Hepatocyte (in vitro differentiated cells): ENCODE measurements at places on chromosomes 4 and X. TPM values are rescaled to one million over a fixed set of nuclear protein-coding genes. Genes with fewer than 3 reads are reported as not detected.

DOK7 gene
- total RNA-seq = 0.23 TPM in 1 of 2 replicates, not detected in the other

GRCh38 chrX:140317462-140317861 lies 187.4 kb downstream of the SOX3 start:
- DNase-seq = no peak

DNA sequence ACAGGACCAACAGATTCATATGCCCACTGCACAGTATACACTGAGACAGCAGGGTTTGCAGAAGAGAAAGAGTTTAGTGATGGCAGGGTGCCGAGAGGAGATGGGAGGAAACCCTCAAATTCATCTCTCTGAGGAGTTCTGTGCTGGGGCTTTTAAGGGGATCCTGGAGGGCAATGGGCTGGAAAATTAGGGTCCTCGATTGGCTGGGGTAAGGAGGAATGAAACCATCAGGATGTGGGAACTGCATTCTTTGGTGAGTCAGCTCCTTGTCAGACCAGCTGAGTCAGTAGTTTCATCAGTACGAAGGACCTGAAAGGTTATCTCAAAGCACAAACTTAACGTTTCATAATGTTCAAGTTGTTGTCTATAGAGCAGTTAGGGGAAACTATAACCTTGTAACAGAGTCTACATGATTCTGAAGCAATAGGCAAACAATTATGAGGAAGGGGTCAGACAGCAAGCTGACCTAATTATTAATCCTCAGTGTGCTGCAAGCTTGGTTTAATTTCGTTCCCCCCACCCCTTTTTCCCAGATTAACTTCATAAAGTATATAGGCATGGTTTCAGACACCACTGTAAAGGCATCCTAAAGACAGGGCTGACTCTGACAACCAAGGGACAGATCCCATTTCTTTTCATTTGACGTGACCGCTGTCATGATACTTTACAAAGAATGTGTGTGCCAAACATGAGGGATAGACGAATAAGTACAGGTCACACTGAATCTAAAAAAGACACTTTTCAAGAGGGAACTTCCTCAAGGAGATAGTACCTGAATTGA lies 1.5 kb upstream of the MSMO1 start:
- peak; percentile 68 for DNase-seq

DNA sequence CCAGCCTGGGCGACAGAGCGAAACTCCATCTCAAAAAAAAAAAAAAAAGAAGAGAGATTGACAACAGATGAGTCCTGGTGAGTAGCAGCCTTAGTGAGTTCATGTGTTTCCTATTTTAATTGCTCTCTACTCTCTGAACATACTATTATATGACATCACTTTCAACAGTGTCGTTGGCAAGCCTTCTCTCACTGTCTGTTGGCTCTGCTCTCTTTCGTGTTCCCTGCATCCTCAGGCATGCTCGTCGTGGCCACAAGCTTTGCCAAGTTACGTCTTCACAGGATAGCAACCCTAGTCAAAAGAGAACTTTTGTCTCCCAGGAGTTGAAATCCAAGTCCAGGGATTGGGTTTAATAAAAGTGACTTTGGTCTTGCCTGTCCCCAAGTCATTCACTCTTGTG lies 117.1 kb upstream of the EGFL6 start:
- DNase-seq = no peak

- DNase-seq = no peak
Measured at GRCh38 chrX:148047200-148047599, 66.1 kb downstream of the FMR1NB start.

NMU gene
- total RNA-seq = 7.6 and 20.1 TPM in 2 replicates

TCEANC gene
- 5.4 and 5.5 TPM in 2 replicates for total RNA-seq

- DNase-seq = no peak
Measured at GRCh38 chr4:149699642-149700041, 116.0 kb downstream of the IQCM start.

- no peak for DNase-seq
Measured at GRCh38 chrX:1239681-1240142, 27.3 kb upstream of the CRLF2 start.

SEPTIN6 gene
- total RNA-seq = 24.7 and 31.4 TPM in 2 replicates

- DNase-seq = no peak
Measured at GRCh38 chrX:118551426-118551825, 55.8 kb downstream of the DOCK11 start.

- DNase-seq = peak; percentile 57
Measured at GRCh38 chr4:109432696-109433095, 919 bp upstream of the SEC24B start.

GRCh38 chr4:87461281-87461700 lies 38.9 kb downstream of the NUDT9 start:
- no peak for DNase-seq

GRCh38 chr4:16289897-16290554 lies 63.8 kb upstream of the TAPT1 start:
- DNase-seq = peak; percentile 51

DNA sequence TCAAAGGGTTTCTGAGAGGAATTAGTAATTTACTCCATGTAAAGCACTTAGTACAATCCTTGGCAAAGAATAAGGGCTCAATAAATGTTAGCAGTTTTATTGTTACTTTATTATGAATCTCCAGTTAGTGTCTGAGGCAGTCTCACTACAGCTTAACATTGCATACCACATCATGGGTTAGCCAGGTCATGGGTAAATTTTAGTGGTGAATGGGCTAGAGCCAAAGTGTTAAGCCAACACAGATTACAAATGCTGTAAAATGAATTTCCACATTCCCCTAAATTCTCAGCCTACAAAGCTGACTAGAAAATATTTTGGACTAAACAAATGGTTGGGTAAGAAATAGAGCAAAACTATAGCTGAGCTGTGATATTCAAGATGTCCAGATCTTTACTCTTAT lies 72.4 kb downstream of the NRK start:
- no peak for DNase-seq

TLL1 gene
- total RNA-seq = 0.30 and 1.4 TPM in 2 replicates

- no peak for DNase-seq
Measured at GRCh38 chr4:114273238-114273637, 293.8 kb upstream of the ARSJ start.

DNA sequence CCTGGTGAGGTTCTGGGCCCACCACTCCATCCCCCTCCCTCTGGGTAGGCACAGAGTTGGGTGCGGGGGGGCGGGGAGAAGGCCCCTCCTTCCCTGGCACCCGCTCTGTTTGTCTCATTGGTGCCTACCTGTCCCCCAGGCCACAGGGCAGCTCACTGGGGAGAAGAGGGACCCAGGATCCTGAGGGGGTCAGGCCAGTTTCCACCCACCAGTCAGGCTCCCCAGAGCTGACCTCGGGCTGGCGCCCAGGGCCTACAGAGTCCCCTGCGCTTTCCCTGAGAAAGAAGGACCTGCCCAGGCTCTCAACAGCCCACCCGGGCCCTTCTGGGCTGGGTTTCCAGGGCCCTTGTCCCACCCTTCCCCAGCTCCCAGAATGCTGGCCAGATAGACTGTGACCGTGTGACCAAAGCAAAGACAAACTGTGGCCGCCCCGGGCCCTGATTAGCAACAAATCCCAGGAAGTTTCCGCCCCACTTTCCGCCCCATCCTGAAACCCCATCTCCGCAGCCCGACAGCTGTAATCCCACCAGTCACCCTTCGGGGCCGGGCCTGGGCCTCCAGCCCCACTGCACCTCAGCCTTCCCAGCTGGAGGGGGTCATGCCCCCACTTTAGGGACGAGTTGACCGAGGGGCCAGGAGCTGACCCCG lies 33.8 kb upstream of the FGFR3 start:
- DNase-seq = no peak

CXCL10 gene
- total RNA-seq = 2.8 and 3.7 TPM in 2 replicates

HPGDS gene
- total RNA-seq = 0.08 and 1.6 TPM in 2 replicates

HTATSF1 gene
- total RNA-seq = 51.0 and 55.3 TPM in 2 replicates

DNA sequence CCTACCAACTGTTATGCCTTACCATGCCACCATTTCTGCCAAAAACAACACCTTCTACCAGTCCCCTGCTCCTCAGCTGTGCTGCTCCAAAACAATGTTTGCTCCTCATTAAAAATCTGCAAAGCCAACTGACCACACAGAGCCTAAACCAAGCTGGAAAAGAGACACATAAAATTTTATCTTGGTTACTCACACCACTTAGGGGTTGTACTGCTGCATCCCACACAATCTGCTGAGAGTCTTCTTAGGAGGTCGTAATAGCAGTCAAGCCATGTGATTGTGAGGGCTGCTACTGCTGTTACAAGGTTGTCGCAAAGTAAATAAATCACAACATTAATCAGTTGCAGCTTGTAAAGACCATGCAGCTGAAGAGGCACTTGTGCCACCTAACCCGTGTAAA lies 607.4 kb upstream of the FAM241A start:
- no peak for DNase-seq

- DNase-seq = no peak
Measured at GRCh38 chr4:24705016-24705753, 90.2 kb upstream of the SOD3 start.

DNA sequence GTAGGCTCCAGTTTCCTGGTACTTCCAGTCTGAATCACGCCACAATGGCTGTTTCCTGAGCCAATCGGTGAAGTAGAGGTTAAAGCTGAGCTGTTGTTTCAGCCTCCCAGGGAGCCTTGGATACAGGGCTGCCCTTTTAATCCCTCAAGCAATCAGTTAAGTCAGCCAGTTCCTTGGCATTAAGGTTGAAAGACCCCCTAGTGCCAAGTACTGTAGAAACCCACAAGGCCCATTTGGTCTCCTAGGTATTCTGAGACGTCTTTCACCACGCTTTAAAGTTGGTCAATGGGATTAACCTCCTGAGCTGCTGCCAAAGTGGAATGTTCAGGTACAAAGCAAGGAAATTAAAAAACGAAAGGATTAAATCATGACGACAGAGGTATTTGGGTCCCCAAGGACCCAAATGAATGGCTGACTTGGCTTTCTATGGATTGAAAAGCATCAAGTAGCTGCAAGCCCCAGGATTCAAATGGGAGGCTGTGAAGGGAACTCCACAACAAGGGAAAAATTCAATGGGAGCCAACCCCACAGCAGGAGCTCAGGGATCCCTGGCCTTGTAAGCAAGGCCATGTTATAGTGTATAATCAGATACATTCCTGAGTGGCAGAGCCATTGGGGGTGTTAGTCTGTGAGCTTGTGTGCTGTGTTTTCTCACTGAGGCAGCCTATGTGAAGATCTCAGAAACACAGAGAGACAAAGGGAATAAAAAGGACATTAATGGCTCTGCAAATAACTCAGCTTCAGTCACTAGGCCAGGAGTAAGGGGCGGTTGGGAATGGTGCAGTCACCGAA lies 86.0 kb downstream of the ATG4A start:
- DNase-seq = no peak

DNA sequence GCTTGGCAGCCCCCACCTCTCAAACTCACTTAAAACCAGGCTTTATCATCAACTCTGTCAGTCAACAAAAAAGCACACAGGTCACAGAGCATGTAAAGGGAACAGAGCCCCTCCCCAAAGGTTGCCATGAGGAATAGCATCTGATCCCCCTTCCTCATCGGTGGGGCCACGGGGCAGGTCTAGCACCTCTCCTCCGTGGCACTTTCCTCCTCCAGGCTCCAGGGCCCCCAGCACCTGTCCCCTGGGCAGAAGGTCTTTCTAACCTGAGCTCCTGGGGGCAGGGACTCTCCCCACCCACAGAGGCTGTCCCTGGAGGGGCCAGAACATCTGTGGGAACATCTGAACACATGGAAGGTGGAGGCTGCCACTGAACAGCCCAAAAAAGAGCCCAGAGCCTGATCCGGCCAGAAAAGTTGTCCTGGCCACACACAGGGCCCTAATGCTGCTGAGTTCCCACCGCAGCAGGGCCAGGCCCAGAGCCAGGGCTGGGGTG lies 65.7 kb downstream of the ZFYVE28 start:
- DNase-seq = no peak

- no peak for DNase-seq
Measured at GRCh38 chr4:115171220-115171619, 57.8 kb upstream of the NDST4 start.

DNA sequence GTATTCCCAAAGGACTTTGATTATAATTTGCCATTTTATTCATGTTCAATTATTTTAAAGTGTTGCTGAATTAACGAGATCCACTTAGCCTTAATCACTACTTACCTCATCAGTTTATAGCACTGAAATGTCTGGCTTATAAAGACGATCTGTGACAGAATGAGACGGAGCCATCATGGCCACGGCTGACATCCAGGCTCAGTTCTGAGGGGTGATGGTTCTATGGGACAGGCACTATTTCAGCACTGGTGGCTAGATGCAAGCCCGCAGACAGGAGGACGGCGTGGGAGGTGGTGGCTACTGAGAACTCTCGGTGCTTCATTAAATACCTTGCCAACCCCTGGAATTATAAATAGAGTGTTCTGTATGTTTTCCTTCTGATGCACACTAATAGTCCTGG lies 1084.2 kb upstream of the TENM3 start:
- no peak for DNase-seq

DNA sequence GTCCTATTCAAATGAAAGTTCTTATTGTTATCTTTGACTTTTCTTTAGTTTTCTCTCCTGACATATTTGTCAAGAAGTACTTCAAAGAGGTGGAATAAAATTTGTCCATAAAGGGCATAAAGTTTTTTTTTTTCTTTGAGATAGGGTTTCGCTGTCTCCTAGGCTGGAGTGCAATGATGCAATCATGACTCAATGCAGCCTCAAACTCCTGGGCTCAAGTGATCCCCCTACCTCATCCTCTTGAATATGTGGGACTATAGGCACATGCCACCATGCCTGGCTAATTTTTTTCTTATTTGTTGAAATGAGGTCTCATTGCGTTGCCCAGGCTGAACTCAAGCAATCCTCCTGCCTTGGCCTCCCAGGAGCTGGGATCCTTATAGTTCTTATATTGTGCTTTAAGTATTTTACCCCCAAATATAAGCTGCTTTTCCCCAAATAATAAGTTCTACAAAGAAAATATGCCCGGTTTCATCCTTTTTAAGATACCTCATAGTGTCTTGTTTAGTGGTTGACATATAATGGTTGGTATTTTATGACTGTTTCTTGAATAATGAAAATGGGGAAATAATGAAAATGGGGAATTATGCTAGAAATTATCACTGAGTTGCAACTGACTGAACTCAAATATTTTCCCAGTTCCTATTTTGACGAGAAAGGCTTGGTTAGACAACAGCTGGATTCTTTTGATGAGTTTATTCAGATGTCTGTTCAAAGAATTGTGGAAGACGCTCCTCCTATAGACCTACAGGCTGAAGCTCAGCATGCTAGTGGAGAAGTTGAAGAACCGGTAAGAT lies 11.6 kb downstream of the POLR2B start:
- no peak for DNase-seq

DNA sequence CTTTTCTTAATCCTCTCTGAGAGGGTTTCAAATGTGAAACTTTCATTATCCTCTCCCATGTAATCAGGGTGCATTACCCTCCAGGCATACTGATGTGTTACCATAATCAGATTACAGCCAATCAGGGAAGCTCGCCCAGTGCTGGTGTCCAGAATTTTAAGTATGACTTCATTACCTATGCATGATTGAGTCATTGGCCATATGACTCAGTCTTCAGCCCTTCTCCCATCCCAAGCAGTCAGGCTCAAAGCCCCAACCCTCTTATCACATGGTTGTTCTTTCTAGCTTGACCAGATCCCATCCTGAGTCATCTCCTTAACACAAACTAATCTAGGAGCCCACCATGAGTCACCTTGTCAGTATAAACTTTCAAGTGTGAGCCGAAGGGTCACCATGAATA lies 1668.1 kb upstream of the AGA start:
- DNase-seq = peak; percentile 6
